ENCODE measurements at places on chromosomes 2 and 18. TPM values are rescaled to one million over a fixed set of nuclear protein-coding genes. Genes with fewer than 3 reads are reported as not detected.
A peak's percentile ranks its signal among the peaks of the same experiment; 100 is the strongest.

VAMP8 gene
- polyA plus RNA-seq: 58.9 TPM

RGPD3 gene
- 0.61 TPM for polyA plus RNA-seq

POLR1B gene
- 29.8 TPM for polyA plus RNA-seq

TCF7L1 gene
- 62.1 TPM for polyA plus RNA-seq

MYL1 gene
- polyA plus RNA-seq: not detected

SKOR2 gene
- polyA plus RNA-seq: not detected

GAL3ST2 gene
- 0.33 TPM for polyA plus RNA-seq

BCL11A gene
- 29.3 TPM for polyA plus RNA-seq

GALNT13 gene
- polyA plus RNA-seq: 3.5 TPM

PCARE gene
- polyA plus RNA-seq: 0.05 TPM

SH2D6 gene
- polyA plus RNA-seq: 0.67 TPM

- no peak for DNase-seq
Observed at GRCh38 chr2:128979182-128979581, 660.5 kb upstream of the HS6ST1 start.

DNA sequence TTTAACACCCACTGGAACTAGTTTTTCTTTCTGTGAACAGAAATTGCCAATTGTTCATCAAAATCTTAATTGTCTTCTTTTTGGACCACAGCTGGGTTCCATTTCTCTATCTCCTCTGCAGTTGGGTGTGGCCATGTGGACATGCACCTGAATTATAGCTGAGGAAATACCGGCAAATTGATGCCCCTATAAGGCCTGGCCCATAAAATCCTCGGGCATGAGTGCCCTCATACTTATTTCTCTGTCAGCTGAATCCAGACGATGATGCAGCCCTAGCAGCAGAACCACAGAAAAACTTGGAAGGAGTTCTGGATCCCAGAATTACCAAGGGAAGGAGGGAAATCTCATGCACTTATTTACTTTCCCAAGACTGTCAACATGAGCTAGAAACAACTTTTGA is 249.0 kb downstream of the CYRIA start:
- no peak for DNase-seq

- no peak for DNase-seq
Observed at GRCh38 chr2:150484461-150485021, 2.9 kb downstream of the RND3 start.

- no peak for DNase-seq
Observed at GRCh38 chr2:206232287-206233035, 42.0 kb upstream of the ZDBF2 start.

DNA sequence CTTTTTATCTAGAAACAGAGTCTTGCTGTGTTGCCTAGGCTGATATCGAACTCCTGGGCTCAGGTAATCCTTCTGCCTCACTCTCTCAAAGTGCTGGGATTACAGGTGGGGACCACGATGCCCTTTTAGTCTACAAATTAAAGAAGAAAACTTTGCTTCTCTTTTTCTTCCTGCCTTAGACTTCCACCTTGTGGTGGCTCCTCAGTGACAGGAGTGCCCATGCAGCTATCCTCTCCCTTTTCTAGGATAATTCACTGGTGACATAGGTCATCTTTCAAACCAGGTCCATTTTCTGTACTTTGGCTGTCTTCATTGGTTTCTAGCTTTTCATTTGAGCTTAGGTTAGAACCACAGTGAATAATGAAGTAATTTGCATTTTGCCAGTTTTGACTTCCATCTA is 13.6 kb downstream of the DCAF17 start:
- DNase-seq: no peak

DNA sequence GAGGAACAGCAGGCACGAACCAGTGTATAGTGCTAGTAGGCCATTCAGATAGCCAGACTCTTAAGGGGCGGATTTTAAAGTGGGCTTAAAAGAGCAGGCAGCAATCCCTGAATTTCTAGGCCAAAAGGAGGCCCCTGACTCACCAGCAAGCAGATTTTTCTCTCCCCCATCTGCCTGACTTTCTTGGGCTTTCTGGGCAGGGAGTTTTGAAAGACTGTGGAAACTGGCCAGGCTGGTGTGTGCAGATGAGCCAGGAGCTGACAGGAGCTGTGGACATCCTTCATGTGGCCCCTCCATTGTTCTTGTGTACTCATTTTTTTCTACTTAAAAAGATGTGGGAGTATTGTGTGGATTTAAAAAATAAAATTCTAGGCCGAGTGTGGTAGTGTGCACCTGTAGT is 59.0 kb downstream of the GLI2 start:
- no peak for DNase-seq

DNA sequence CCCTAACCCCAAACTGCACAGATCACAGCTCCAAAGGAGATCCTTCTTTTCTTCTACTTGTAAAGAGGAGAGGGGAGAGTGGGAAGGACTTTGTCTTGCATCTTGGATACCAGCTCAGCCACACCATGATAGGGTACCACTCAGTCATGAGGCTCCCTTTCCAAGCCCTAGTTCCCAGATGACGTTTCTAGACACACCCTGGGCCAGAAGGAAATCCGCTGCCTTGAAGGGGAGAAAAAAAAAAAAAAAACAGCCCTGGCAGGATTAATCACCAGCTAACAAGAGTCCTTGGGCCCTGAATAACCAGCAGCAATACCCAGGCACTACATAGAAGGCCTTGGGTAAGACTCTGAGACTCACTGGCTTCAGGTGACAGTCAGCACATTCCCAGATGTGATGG is 36.9 kb downstream of the ST8SIA3 start:
- DNase-seq: no peak

DNA sequence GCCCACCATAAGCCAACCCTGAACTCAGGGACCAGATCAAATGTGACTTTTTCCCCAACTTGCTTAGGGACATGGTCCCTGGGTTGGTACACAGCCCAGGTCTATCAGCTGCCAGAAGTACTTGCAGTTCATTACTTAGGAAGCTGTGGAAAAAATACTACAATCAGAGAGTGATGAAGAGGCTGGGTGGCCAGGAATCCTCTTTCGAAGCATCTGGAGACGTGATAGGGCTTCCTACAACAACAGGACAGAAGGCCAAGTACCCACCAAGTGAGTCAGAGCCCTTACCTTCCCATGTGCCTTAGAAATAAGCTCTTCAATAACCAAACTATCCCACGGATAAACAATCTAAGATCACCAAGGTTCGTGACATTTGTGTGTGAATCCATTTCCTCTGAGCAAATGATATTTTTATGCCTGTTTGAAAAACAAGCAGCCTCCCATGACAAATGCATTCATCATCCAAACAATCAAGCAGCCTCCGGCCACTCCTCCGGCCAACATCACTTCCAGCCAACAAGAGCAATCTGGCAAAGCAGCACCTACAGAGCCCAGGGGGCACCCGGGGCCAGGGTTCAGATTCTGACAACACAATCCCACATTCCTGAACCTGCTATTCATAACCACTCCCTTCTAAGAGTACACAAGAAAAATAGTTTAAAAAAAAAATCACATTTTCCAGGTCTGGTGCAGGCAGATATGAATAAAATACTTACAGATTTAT is 26.4 kb downstream of the TBC1D8 start:
- no peak for DNase-seq

DNA sequence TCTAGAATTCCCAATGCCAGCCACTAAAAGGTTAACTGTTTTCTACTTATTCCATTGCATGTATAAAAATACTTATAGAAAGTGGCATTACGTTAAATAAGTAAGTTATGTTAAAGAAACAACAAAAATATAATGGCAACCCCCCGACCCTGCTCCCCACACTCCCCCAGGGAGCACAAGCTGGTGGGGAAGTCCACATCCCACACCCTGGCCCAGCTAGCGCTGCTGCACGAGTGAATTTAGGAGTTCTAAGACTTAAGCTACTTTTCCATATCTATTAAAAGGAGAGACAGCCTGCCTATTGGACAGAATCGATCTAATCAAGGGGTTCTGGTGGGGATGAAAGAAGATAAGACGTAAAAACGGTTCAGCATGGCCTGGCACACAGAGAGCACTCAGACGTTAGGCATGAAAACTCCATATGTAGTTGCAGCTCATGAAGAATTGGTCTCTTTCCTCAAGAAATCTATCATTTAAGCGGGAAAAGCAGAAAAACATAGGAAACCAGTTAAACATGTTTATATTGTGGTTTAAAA is 16.6 kb downstream of the HJURP start:
- no peak for DNase-seq

- peak; percentile 87 for DNase-seq
Observed at GRCh38 chr2:231709981-231710798, 1.9 kb downstream of the PTMA start.

DNA sequence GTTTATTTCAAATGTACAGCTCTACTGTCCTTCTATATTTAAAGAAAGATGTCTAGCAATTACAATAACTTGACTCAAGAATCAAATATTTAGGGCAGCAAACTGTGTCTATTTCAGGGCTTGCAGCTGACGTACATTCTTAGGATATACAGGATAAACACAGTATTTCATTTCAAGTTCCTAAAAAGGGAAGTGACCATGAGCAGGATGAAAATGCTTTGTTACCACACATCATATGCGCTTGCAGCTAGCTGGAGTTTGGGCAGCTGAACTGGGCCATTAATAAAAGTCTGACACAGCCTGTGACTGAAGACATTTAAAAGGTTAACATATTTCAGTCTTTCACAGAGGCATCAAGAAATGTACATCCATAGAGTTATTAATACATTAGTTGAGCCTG is 264.6 kb upstream of the TRIB2 start:
- peak; percentile 24 for DNase-seq

GRCh38 chr2:79887747-79888374 is 375.0 kb downstream of the CTNNA2 start:
- peak; percentile 65 for DNase-seq

GRCh38 chr2:133570542-133570941 is 2.3 kb upstream of the NCKAP5 start:
- DNase-seq: no peak

DNA sequence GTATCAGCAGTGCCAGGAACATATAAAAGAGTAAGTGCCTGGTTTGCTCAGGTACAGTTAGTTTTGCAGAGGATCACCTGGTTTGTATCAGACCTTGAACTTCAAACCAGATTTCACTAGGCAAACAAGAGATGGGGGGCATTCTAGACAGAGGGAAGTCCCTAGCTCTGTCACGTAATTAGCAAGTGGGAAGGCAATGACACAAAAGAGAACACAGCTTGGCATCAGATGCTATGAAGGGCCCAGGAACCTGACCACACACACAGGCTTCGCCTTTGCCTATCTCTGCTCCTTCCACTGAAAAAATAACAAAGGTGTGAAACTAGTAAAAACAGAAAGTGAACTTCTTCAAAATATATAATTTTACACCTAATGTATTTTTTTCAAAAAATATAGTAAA is 62.6 kb downstream of the CERKL start:
- DNase-seq: no peak

DNA sequence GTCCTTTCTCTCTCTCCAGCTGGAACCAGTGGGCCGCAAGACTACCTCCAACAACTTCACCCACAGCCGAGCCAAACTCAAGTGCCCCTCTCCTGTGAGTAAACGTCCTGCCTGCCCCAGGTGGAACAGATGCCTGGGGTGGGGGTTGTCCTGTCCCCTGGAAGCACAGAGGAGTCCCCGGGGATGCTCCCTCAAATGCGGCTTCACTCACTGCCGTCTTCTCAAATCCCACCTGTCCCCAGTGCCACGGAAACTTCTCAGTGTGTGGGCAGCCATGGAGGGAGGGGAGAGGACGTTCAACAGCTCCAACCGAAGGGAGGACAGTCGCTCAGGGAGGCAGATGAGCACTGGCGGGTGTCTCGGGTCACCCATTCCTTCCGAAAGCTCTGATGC is 110.7 kb upstream of the PPP1CB start:
- DNase-seq: no peak

DNA sequence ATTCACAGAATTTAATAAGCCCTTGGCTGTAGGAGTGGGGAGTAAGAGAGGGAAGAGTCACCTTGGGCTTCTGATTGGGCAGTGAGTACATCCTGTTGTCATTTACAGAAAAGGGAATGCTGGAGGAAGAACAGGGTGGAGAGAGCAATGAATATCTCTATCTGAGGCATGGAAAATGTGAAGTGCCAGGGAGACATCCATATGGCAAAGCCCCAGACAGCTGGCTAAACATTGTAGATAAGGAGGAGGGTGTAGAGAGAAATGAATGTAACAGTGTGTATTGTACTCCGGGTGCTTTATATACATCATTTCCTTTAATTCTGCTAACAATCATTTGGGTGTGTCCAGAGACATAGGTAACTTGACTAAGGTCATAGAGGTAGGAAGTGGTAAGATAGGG is 103.5 kb downstream of the UPP2 start:
- DNase-seq: no peak

GRCh38 chr2:183214680-183215079 is 90.4 kb downstream of the NUP35 start:
- no peak for DNase-seq

DNA sequence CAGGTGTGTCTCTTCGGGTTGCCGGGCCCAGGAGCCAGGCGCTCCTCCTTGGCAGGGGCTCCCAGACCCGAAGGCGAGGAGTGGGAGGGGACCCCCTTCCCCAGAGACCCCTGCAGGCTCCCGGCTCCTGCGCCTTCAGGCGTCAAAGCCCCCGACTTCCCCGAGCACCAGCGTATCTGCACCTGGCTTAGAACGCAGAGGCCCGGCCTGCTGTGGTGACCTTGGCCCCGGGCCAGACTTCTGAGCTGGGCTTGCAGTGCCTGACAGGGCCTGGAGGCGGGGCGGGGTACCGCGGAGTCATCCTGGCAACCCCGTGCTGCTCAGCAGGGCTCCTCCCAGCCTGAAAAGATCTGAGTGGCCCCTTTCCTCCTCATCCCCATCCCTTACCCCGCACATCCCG is 27.0 kb downstream of the SKA1 start:
- DNase-seq: peak; percentile 34

- DNase-seq: no peak
Observed at GRCh38 chr2:109000738-109001137, 11.7 kb upstream of the EDAR start.
